Myometrial cell (primary cell): ENCODE measurements at places on chromosomes 12 and 14. TPM values are rescaled to one million over a fixed set of nuclear protein-coding genes. Genes with fewer than 3 reads are reported as not detected.

Gene OR4L1
- not detected in 2 replicates for total RNA-seq

Gene SYNE2
- 8.9 and 9.6 TPM in 2 replicates for total RNA-seq

Gene FICD
- total RNA-seq = 4.9 and 6.4 TPM in 2 replicates

Gene RIMKLB
- 4.9 and 7.6 TPM in 2 replicates for total RNA-seq

Gene SLC5A8
- total RNA-seq = not detected in 2 replicates
